Left ventricle myocardium inferior (tissue), 1 donor: ENCODE measurements at places on chromosomes 7 and 10. TPM values are rescaled to one million over a fixed set of nuclear protein-coding genes. Genes with fewer than 3 reads are reported as not detected.

- no peak for DNase-seq
Measured at GRCh38 chr7:158702944-158703343, 1.7 kb downstream of the NCAPG2 start.

DNA sequence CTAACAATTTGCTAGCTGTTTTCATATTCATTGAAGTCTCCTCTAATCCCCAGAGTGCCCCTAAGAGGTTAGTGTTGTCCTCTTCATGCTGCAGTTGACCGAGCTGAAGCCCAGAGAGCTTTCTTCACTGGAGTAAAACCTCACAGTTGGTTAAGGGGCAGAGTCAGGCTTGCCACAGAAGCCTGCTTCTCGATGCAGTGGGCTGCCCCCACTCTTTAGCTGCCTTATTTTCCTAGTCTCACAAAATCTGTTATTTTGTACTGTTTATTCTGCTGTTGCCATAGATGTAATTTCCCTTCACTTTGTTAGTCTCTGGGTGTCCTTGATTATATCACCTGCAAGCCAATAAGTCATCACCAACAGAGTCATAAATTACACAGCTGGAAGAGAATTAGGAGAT is 56.3 kb upstream of the ZPBP start:
- no peak for DNase-seq

GRCh38 chr10:71238626-71239025 is 26.3 kb downstream of the UNC5B start:
- DNase-seq: no peak

- DNase-seq: no peak
Measured at GRCh38 chr7:152743600-152743999, 16.0 kb upstream of the ACTR3B start.

CCDC172 gene
- not detected for total RNA-seq
